ENCODE measurements at places on chromosomes 12 and 14.

GRCh38 chr12:110743571-110744093, 941 bp upstream of the PPP1CC start:
- DNase-seq = no peak

DNA sequence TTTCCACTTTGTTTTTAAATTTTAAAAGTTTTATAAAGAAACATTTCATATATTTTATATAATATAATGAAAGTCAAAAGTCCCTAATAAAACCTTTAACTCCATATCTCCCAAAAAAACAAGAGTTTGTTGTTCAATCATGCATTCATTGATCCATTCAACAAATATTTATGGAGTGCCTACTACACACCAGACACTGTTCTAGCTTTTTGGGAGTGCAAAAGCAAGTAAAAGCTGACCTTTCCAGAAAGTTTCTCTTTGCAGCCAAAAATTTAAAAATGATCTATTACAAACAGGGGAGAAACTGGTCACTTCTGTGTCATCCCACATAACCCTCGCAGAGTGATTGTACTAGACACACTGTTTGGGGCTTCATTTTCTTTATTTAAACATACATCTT, 740.0 kb upstream of the TBX3 start:
- no peak for DNase-seq

GRCh38 chr12:16449459-16449858, 102.0 kb downstream of the MGST1 start:
- no peak for DNase-seq

GRCh38 chr14:54652188-54652587, 85.3 kb downstream of the SAMD4A start:
- DNase-seq = no peak

DNA sequence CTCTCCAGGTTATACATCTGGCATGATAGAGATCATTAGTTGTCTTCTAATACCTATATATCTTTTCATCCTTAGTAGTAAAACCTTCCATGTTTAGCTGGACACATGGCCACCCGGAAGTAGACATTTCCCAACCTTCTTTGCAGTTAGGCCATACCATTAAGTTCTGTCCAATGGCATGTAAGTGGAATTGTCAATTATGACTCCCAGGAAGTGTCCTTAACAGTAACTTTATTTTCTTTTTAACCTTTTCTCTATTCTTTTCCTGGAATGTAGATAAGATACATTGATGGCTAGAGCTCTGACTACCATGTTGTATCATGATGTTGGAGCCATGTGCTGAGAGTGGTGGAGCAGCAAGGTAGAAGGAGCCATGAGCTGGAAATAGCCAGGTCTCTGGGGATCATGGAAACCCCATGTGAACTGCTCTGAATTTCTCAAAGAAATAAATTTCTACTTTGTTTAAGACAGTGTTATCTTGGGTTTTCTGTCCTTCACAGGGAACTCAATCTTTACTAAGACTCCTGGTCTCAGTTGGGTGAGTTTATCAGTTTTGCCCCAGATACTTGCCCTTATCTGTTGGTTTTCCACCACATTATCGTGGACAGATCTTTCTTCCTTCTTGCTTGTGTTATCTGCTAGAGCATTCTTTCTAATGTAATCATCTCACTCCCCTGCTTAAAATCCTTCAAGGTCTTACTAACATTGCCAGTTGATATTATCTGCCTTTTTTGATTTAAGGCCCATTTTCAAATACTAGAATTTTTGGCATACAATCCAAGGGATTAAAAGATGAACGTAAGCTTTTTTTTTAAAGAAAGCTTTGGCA, 5.1 kb upstream of the LTA4H start:
- no peak for DNase-seq

DNA sequence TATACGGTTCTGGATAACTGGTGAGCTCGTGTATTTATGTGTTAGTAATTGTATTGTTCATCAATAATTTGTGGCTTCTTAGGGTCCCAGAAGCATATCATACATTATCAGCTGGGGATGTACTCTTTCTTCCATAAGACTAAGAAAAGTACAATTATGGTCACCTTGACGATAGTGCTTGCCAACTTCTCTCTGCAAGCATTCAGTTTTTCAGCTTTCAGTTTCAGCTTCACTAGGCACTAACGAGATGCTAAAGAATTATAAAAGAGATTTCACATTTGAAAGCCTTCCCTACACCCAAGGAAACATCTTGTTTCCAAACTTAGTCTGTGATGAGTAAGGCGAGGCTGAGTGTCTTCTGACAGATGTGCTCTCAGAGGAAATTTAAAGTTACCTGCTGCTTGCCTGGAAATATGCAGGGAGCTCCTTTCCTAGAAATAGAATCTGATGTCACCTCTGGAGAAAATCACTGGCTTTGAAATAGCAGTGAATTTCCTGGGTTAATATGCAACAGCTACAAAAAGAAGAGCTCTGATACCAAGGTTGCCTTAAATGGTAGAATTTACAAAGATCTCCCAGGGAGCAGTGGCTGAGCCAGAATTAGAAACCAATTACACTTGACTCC, 1419.9 kb upstream of the TMEM132C start:
- DNase-seq = no peak

DNA sequence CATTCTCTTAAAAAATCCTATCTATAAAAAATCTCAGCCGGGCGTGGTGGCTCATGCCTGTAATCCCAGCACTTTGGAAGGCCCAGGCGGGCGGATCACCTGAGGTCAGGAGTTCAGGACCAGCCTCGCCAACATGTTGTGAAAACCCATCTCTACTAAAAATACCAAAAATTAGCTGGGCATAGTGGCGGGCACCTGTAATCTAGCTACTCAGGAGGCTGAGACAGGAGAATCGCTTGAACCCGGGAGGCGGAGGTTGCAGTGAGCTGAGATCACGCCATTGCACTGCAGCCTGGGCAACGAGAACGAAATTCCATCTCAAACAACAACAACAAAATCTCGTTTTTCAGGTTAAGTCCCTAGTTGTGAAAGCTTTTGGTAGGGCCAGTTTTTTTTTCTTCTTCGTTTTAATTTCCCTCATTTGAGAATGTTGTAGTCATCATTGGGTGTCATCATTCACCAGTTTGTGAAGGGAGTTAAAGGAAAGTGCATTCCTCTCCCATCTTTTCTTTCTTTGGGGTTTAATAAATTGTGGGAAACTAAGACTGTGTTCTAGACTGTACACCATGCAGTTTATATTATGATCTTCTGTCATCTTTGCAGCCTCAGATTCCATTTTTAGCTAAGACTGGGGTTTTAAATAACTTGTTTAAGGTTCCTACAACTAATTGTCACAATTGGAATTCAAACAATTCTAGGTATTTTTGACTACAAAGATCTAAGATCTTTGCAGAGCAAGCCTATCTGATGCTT, 23.9 kb downstream of the MDM2 start:
- DNase-seq = no peak

GRCh38 chr12:54933376-54933775, 51.2 kb downstream of the TESPA1 start:
- DNase-seq = no peak

GRCh38 chr12:89845767-89846166, 137.1 kb upstream of the ATP2B1 start:
- no peak for DNase-seq

DNA sequence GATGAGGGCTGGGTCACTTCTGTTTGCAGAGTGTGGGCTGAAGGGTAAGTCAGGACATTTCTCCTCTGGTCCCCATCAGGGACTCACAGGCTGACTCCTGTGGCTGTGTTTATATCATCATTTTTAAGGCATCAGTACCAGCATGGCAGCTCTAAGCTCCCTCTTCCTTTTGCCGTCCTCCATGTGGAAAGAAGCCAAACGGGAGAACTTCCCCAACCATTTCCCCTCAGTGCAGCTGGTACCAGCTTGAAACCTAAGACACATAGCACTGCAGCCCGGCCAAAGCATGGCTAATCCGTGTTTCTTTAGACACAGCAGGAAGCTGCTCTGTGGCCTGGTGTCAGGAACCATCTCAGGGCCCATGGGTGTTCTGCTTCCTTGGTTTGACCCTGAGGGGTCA, 31.9 kb upstream of the ATP2A2 start:
- DNase-seq = no peak

DNA sequence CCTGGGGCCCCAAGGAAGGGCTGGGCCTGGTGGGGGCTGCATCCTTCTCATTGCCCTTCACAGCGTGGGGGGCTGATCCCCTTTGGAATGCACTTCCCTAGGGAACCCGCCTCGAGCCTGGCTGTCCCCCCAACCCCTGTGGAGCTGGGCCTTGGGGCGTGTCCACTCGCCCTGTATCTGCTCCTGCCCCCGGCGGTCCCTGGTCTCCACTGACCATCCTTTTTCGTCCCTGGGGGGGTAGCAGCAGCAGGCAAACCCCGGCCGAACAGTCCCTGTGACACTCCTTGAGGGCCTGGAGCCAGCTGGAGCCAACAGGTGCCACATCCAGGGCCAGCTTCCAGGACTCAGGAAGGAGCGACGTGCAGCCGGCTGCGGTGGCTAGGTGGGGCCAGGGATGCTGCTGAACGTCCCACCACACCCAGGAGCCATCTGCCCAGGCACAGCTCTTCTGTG, 9.4 kb upstream of the GPR132 start:
- DNase-seq = no peak
